ENCODE measurements at places on chromosomes 11 and 22.

GRCh38 chr22:31333641-31334040 lies 12.5 kb downstream of the PATZ1 start:
- no peak for DNase-seq

DNA sequence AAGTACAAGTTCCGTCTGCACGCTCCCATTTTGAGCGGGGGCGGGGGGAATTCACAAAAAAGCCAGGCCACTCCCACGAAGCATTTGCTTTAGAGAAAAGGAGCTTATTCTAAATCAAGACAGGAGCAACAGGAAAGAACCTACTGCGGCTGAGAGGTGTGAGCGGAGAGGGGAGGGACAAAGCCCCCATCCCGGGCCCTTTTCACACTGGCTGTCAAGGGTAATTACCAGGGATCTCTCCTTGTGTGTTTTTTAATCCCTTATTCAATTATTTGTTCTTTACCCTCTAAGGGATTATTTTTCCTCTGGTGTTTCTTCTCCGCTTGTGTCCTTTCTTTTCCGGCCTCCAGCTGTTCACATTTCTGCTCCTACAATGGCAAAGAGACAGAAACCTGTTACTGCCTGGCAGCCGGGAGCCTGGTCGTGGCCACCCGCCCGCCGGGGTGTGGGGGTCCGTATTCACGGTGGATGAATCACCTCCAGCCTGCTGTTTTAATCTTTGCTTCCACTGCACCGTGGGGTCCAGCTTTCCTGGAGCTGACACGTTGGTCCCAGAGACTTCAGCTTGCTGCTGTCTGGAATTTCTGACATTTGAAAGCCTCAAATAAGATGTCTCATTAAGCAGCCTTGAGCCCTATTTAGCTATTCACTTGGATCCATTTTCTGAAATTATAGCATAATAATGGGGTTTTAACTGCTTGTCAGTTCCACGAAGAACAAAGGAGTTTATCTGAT lies 61.4 kb upstream of the FADD start:
- no peak for DNase-seq

GRCh38 chr11:28223577-28223976 lies 115.4 kb downstream of the METTL15 start:
- DNase-seq = no peak

GRCh38 chr11:70742553-70743291 lies 344.4 kb downstream of the CTTN start:
- DNase-seq = peak; percentile 28

DNA sequence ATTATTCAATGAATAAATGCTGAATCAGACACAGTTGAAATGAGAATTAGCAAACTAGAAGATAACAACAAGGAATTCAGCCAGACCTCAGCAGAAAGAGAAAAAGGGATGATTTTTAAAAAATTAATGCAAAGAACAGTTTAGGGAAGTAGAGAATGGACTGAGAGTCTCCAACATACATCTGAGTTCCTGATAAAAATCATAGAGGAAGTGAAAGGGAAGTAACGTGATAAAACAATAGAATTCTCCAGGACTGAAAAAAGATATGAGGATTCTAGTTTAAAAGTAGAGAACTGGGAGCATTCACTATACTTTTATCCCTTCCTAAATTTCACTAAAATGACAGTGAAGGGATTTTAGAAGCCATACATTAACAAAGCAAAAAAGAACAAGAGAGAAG lies 592.0 kb downstream of the SOX6 start:
- DNase-seq = no peak

GRCh38 chr11:117901601-117902000 lies 25.1 kb upstream of the FXYD6 start:
- DNase-seq = no peak

DNA sequence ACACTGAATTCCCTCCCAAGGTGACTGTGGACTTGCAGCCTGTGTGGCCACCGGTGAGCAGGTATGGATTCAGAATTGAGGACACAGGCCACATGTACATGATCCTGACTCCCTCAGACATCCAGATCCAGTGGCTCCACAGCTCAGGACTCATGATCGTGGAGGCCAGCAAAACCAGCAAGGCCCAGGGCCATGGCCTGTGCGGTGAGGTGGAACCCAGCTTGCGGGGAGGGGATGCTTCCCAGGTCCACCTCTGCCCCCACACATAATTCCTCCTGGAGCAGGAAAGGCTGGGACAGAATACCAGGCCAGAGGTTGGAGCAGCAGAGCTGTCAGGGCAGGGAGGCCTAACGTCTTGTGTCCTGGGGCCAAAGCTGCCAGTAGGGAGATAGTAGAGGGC lies 82.1 kb downstream of the OTOG start:
- no peak for DNase-seq

DNA sequence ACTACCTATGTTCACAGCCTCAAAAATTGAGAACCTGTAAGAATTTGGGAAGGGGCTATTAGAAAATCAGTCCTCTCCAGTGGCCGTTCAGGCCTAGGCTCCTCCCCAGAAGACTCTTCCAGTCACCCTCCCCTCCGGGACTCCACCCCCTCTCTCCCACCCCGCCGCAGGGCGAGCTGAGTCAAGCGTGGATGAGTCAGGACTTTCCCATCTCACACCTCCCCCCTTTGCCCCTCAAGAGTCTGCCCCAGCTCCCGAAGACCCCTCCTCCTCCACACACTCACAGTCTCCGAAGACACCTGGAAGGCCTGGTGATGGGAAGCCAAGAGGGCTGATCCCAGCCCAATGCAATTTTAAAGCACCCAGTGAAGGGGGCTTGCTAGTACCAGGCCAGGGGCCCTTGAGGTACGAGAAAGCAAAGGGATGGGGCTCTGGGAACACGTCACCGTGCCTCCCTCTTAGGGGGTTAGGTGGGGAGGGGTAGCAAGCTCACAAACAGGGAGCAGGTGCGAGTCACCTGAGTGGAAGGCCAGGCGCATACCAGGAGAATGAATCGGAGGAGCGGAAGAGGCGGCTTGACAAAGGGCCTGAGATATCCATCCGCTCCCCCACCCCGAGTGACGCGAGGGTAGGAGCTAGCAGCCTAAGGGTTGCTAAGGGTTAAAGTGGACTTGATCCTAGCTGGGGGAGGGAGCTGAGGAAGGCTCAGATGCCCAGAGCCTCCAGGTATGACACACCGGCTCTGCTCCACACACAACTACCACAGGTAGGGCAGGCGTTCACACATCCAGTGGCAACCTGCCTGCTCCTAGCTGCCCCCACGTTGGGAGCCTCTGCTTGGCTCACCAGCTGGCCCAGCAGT lies 13.6 kb downstream of the BCL9L start:
- DNase-seq = peak; percentile 100

- DNase-seq = no peak
These were observed 3.6 kb upstream of the C11orf86 start for GRCh38 chr11:66971488-66971887.

DNA sequence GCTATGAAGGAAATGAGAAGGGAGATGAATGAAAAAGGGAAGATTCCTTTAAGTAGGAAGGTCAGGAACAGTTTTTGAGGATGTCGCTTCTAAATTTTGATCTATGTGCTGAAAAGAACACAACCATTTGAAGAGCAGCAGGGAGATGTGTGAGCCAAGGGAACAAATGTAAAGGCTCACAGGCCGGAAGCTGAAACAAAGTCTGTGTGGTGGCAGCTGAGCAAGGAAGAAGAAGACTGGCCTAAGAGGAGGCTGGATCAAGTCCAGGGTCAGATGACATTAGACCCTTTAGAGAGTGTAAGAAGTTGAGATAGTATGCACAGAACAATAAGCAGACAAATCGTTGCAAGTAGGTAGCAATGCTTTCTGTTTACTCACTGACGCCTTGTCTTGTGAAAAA lies 1631.4 kb upstream of the TENM4 start:
- no peak for DNase-seq

GRCh38 chr11:44729713-44730112 lies 3.0 kb downstream of the TSPAN18 start:
- DNase-seq = no peak

- no peak for DNase-seq
These were observed 13.9 kb downstream of the APOL2 start for GRCh38 chr22:36225333-36225922.

DNA sequence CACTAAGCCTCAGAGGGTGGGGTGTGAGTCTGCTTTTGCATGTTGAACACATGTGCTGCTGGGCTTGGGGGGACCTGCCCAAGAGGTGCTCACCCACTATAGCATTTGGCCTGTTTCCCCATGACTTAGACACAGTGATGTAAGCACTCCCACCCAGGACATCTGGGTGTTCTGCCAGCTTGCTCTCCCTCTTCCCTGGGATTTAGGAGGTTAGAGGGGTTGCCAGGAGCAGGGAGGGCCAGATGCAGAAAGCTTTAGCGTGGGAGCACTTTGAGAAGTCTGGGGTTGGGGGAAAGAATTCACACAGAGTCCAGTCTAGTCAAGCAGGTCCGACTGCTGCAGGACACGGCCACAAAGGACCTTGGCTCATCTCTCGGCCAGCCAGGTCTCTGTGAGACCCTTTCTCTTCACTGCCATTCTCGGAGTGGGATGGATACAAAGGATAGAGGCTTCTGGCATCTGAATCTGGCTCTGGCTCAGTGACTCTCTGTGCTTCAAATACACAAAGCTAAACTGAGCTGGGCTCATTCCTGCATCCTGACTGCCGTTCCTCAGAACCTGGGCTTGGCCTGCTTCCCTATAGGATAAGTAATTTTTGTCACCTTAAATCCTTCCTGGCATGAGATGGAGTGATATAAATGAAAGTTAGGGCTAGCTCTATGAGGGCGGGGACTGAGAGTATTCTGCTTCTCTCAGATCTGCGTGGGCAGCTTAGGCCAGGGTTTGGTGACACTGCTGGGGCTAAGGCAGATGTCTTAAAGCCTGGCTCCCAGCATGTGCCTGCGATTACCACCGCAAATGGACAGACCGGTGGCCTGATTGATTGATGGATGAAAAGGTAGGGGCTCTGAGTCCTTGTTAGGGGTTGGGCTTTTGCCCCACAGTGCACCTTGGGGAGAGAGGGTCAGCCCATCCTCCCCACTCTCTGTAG lies 14.5 kb downstream of the USP2 start:
- no peak for DNase-seq

DNA sequence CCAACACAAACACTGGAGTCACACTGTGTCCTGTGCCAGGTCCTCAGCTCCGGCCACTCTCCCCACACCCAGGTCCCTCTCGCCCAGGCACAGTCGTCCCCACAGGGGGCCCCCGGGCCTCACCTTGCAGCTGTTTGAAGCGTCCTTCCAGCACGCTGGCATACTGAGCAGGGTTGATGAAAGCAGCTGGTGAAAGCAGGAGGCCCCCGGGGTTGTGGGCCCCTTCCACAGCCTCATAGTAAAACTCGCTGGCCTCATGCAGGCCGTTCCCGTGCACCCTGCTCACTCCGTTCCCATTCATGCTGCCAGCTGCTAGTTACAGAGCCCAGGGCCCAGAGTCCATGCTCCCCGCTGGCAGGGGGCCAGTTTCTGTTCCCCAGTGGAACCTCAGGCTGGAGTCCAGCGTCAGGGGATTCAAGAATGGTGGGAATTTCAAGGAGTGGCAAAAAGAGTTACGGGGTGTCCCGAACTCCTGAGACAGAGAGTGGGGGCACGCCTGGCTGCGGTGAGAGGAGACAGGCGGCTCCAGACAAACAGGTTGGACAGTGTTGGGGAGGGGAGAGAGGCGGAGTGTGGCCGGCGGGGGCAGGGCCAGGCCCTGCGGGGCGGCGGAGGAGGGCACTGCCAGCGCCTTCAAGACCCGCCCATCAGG lies 10.6 kb downstream of the SPTBN2 start:
- DNase-seq = no peak

DNA sequence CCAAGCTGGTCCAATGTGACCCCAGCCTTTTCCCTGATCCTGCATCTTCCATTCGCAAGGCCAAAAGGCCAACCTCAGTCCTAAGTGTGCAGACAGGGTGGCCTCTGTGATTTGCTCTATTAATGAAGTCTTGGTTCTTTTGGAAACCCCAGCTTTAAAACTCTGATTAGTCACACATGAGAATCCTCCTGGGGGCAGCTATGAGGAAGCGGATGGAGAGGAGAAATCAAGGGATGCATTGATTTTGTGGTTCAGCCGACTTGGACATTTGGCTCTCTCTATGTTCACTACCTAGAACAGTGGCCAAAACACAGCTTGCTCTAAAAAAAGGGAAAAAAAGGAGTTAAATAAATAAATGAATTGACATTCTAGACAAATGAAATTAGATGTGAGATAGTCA lies 98.6 kb upstream of the USP47 start:
- DNase-seq = no peak

DNA sequence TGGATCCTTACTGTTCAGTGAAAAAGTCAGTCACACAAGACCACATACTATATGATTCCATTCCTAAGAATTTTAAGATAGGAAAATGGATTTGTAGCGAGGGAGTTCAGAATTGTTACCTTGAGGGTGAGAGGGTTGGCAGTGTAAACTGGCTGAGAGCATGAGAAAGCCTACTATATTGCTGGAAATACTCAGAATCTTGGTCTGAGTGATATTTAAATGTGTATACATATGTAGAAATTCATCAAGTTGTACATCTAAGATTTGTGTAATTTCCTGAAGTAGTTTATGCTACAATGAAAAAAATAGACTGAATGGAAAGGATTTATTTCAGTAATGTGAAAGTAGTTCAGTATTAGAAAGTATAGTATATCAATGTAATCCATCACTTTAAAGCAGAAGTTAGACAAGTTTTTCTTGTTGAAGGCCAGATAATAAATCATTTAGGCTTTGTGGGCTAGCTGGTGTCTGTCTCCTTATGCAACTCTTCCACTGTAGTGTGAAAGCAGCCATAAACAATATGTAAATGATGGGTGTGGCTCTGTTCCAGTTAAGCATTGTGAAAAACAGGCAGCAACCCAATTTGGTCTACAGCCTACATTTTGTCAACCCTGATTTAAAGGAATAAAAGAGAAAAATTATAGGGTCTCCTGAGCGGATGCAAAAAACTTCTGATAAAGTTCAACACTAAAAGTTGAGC lies 127.2 kb upstream of the THY1 start:
- DNase-seq = no peak

DNA sequence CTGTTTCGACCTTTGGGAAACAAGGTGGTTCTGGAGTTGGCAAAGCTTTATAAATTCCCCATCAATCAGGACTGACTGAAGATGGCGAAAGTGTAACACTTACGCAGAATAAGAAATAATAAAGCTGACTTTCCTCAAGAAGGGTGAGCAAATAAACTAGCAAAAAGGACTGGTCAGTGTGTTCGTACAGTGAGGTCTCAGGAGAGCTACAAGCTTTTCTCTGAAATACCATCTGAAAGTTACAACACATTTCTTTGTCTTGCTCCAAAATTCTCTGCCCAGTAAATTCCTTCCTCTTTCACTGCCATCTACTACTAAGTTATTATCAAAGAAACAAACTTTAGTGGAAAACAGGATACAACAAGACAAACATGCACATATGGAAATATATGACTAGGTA lies 13.4 kb downstream of the PITPNB start:
- no peak for DNase-seq

GRCh38 chr22:32794449-32795213 lies 6.9 kb upstream of the TIMP3 start:
- DNase-seq = no peak

GRCh38 chr22:33605666-33606065 lies 314.6 kb downstream of the LARGE1 start:
- DNase-seq = no peak
